ENCODE measurements at places on chromosomes 12 and 14. TPM values are rescaled to one million over a fixed set of nuclear protein-coding genes. Genes with fewer than 3 reads are reported as not detected.
A peak's percentile ranks its signal among the peaks of the same experiment; 100 is the strongest.

Gene BMAL2
- 29.1 TPM for total RNA-seq

- no peaks in the 10 kb centered on the region for H3K4me1 ChIP-seq
- H3K36me3 ChIP-seq: no peaks in the 10 kb centered on the region
- H3K27ac ChIP-seq: no peak overlapping the region
- DNase-seq: no peak
- H3K27me3 ChIP-seq: no peaks in the 10 kb centered on the region
- H3K4me3 ChIP-seq: no peak overlapping the region
Measured at GRCh38 chr14:87207756-87208155, 785.2 kb downstream of the GALC start.

DNA sequence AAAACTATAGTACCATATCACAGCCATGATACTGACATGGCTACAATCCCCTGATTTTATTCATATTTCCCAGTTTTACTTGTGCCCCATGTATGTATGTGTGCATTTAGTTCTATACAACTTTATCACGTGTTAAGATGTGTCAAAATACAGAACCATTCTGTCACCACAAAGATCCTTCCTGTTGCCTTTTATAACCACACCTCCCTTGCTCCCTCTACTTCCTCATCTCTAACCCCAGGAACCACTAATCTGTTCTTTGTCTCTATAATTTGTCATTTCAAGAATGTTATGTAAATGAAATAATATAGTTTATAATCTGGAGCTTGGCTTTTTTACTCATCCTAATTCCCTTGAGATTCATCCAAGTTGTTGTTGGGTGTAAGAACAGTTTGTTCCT, 358.4 kb downstream of the DPF3 start:
- H3K36me3 ChIP-seq: peaks cover 62% of the 10 kb centered on the region
- peak overlapping the region; percentile 55 for H3K27ac ChIP-seq
- peak overlapping the region; percentile 6 for H3K4me3 ChIP-seq
- peaks cover 74% of the 10 kb centered on the region for H3K4me1 ChIP-seq
- peaks cover 7% of the 10 kb centered on the region for H3K27me3 ChIP-seq
- no peak for DNase-seq

DNA sequence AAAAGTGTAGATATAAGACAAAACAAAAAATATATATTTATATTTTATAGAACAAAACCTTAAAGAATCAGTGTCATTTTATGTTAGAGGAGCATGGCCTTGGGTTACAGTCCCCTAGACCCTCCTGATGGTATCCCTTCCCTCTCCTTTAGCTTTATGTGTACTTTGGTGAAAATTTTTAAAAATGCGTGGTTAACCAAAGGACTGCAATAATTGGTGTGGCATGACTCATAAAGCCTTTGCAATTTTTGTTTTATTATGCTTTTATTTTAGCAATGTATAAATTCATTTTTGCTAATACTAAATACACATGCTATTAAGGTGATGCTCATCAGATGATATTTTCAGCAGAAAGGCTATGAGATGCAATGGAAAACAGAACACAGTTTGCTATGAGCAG, 264.4 kb downstream of the SYT1 start:
- no peak overlapping the region for H3K27ac ChIP-seq
- H3K4me1 ChIP-seq: no peaks in the 10 kb centered on the region
- no peak overlapping the region for H3K4me3 ChIP-seq
- no peak for DNase-seq
- H3K36me3 ChIP-seq: no peaks in the 10 kb centered on the region

DNA sequence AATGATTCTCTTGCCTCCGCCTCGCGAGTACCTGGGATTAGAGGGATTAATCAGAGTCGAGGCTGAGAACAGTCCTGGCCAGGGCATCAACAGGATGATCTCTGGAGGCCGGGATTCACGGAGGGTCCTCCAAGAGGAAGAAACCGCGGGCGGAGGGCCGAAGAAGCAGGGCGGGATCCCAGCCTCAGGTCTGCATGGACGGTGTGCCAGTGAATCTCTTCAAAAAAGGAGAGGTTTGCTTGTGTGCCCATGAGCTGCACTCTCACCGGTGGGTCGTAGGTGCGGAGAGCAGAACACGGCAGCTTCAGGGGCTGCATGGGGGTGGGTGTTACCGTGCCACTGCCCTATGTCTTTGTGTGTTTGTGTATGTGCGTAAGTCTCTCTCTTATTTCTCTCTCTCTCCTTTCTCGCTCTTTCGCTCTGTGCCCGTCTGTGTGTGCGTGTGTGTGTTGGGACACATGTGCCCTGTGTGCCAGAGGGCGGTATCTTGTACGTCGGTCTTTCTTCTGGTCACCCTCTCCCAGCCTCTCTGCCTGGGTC, 768.2 kb upstream of the ALG10B start:
- peaks cover 6% of the 10 kb centered on the region for H3K36me3 ChIP-seq
- no peak overlapping the region for H3K4me3 ChIP-seq
- no peak for DNase-seq
- no peaks in the 10 kb centered on the region for H3K4me1 ChIP-seq

Gene TDRD9
- 0.13 TPM for total RNA-seq

- H3K36me3 ChIP-seq: peaks cover 28% of the 10 kb centered on the region
- H3K4me1 ChIP-seq: no peaks in the 10 kb centered on the region
- no peaks in the 10 kb centered on the region for H3K27me3 ChIP-seq
- no peak for DNase-seq
- no peak overlapping the region for H3K27ac ChIP-seq
- H3K4me3 ChIP-seq: no peak overlapping the region
Measured at GRCh38 chr12:106975993-106976658, 10.8 kb downstream of the MTERF2 start.

DNA sequence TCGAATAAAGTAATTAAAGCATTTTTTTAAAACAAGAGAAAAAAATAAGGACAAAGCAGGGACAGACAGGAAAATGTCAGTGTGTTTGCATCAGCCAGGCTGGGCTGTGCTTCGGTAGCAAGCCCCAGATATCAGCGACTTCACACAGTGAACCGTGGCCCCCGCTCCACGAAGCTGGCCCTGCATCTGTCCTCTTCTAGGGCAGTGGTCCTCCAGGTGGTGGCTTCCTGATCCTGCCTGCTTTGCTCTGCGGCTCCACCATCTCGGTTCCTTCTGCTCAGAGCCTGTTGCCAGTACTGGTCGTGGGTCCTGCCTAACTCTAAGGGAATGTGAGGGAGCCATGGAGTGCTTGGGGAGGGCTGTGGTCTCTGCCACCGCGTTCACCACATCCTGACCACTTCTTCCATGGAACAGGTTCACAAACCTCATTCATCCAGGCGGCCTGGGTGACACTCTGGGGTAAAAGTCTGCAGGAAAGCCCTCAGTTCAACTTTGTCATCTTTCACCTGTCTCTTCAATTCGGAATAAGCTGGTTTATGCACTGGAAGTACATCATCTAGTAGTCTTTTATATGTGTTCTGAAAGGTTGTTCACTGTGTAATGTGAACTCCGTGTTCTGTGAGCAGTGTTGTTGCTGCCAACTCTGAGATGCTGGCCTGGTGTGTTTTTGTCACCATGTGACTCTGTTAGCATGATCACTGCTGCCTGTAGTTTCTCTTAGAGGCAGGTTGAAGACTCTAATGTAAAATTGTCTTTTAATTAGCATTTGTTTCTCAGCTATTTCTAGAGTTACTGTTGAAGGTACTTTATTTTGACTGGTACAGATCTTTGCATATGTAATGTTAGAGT, 47.9 kb downstream of the ANKRD9 start:
- H3K27me3 ChIP-seq: no peaks in the 10 kb centered on the region
- peaks cover 10% of the 10 kb centered on the region for H3K4me1 ChIP-seq
- no peak overlapping the region for H3K27ac ChIP-seq
- H3K4me3 ChIP-seq: no peak overlapping the region

DNA sequence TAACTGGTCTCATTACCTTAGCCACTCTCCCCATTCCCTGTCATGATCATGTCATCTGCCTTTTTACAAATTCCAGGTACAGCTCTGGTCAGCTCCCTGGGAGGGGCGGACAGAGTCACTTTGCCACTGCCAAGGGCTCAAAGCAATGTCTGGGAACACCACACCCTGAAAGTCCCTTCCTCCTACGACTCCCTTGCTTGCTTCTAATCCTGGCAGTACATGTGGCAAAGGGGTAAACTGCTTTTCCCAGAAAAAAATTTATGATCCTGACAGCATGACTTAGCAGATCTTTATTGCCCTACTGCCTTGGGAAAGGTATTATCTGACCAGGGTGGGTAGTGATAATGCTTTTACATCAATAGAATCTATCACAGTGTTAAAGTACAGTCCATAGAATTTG, 376.0 kb upstream of the PDE3A start:
- no peaks in the 10 kb centered on the region for H3K36me3 ChIP-seq
- no peak for DNase-seq
- no peaks in the 10 kb centered on the region for H3K4me1 ChIP-seq
- no peak overlapping the region for H3K27ac ChIP-seq
- H3K27me3 ChIP-seq: no peaks in the 10 kb centered on the region

GRCh38 chr14:50601394-50601793, 41.4 kb downstream of the ATL1 start:
- H3K36me3 ChIP-seq: no peaks in the 10 kb centered on the region
- H3K4me1 ChIP-seq: peaks cover 2% of the 10 kb centered on the region
- H3K27me3 ChIP-seq: no peaks in the 10 kb centered on the region
- no peak overlapping the region for H3K27ac ChIP-seq
- no peak for DNase-seq

GRCh38 chr12:48782457-48783395, 6.2 kb downstream of the ADCY6 start:
- H3K4me1 ChIP-seq: no peaks in the 10 kb centered on the region
- H3K27ac ChIP-seq: no peak overlapping the region
- H3K27me3 ChIP-seq: peaks cover 22% of the 10 kb centered on the region
- no peak overlapping the region for H3K4me3 ChIP-seq
- no peak for DNase-seq

Gene PTPRQ
- total RNA-seq: not detected

GRCh38 chr12:19168644-19169043, 39.1 kb downstream of the PLEKHA5 start:
- DNase-seq: no peak
- H3K27ac ChIP-seq: no peak overlapping the region
- peaks cover 2% of the 10 kb centered on the region for H3K4me1 ChIP-seq
- H3K27me3 ChIP-seq: no peaks in the 10 kb centered on the region

- H3K27me3 ChIP-seq: no peaks in the 10 kb centered on the region
- no peaks in the 10 kb centered on the region for H3K36me3 ChIP-seq
- H3K4me1 ChIP-seq: no peaks in the 10 kb centered on the region
- H3K27ac ChIP-seq: no peak overlapping the region
Measured at GRCh38 chr12:115950959-115951358, 326.5 kb downstream of the MED13L start.

DNA sequence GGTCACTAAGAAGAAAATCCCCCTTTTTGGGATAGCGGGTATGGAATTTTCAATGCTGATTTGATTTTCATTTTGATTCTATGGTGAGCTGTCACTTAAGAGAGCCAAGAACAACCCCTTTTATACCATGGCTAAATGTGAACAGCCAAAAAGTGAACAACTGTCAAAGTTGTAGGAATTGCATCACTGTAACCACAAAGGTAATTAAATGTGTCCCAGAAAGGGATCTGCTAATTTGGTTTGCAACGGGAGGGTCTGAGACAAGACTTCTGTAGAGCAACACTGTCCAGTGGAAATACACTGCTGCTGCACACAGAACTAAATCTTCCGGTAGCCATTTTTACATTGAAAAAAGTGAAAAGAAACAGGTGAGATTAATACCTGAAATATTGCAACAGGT, 14.6 kb downstream of the CHST11 start:
- H3K27me3 ChIP-seq: no peaks in the 10 kb centered on the region
- no peak for DNase-seq

DNA sequence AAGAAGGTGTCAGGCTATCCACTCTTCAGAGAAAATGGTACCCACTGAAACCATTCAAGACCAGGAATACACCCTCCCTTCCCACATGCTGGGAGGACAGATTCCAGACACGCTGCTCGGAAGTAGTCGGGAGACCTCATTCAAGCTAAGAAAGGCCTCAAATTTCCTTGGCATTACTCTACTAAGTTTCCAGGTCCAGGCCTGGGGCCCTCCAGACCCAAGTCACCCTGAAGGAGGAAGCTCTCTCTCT, 27.1 kb upstream of the RPLP0 start:
- H3K27ac ChIP-seq: peak overlapping the region; percentile 22
- no peaks in the 10 kb centered on the region for H3K27me3 ChIP-seq
- peaks cover 50% of the 10 kb centered on the region for H3K36me3 ChIP-seq
- DNase-seq: no peak
- peaks cover 80% of the 10 kb centered on the region for H3K4me1 ChIP-seq
- H3K4me3 ChIP-seq: no peak overlapping the region

- no peaks in the 10 kb centered on the region for H3K36me3 ChIP-seq
- no peak overlapping the region for H3K4me3 ChIP-seq
- H3K27me3 ChIP-seq: no peaks in the 10 kb centered on the region
- H3K27ac ChIP-seq: peak overlapping the region; percentile 37
- DNase-seq: peak; percentile 48
Measured at GRCh38 chr12:40192704-40193255, 32.0 kb upstream of the LRRK2 start.

Gene RAPGEF3
- total RNA-seq: 1.6 TPM

Gene UNC79
- total RNA-seq: 0.03 TPM

Gene MYF5
- not detected for total RNA-seq

- no peak overlapping the region for H3K27ac ChIP-seq
- H3K36me3 ChIP-seq: no peaks in the 10 kb centered on the region
- H3K4me1 ChIP-seq: no peaks in the 10 kb centered on the region
- H3K27me3 ChIP-seq: no peaks in the 10 kb centered on the region
- H3K4me3 ChIP-seq: no peak overlapping the region
Measured at GRCh38 chr12:77760271-77761025, 70.2 kb upstream of the NAV3 start.

Gene IFI27
- total RNA-seq: 186 TPM

- H3K36me3 ChIP-seq: no peaks in the 10 kb centered on the region
- H3K4me3 ChIP-seq: no peak overlapping the region
- no peak for DNase-seq
- no peak overlapping the region for H3K27ac ChIP-seq
- H3K27me3 ChIP-seq: no peaks in the 10 kb centered on the region
Measured at GRCh38 chr12:86948851-86949250, 692.7 kb upstream of the MGAT4C start.

Gene IFNG-AS1
- total RNA-seq: 0.40 TPM

Gene SAV1
- 6.1 TPM for total RNA-seq

- no peaks in the 10 kb centered on the region for H3K27me3 ChIP-seq
- no peak for DNase-seq
- no peak overlapping the region for H3K4me3 ChIP-seq
- no peaks in the 10 kb centered on the region for H3K36me3 ChIP-seq
- H3K27ac ChIP-seq: no peak overlapping the region
Measured at GRCh38 chr12:86050010-86050409, 175.9 kb downstream of the NTS start.

- no peak for DNase-seq
- H3K27ac ChIP-seq: peak overlapping the region; percentile 65
Measured at GRCh38 chr12:12376646-12377448, 20.0 kb downstream of the BORCS5 start.

Gene CIROP
- total RNA-seq: not detected
